ENCODE measurements at places on chromosomes 13 and 19.

- no peak for DNase-seq
These were observed 131.1 kb upstream of the GJB6 start for GRCh38 chr13:20363172-20363571.

DNA sequence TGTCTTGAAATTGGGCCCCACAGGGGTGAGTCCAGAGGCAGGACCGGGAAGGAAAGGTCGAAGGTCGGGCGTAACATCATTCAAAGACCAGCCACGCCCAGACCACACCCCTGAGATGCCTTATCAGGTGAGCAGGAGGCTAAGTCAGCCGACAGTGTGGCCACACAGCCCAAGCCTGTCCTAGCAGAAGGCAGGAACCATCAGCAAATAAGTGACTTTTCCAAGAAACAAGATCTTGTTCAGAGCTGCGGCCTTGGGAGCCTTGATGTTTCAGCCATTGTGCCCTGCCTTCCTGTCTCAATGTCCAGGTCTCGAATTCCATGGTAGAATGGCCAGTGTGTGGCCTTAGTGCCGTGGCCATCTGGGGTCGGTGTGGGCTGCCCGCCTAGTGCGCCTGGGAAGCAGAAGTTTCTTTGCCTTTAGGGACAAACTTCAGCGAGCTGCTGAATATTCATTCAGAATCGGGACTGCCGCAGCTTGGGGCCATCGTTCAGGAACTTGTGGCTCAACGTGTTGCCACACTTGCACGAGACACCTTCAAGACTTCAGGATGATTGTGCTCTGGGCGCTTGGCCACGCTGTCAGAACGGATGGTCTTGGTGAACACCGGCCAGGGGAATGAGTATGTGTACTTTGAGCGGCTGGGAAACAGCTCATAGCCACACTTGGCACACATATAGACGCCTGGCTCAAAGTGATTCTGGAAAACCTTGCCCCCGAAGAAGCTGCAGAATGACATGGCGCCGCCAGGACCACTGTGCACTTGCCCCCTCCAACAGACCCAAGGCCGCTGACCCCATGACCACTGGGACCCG, 6.1 kb upstream of the IFNL4 start:
- DNase-seq: no peak

DNA sequence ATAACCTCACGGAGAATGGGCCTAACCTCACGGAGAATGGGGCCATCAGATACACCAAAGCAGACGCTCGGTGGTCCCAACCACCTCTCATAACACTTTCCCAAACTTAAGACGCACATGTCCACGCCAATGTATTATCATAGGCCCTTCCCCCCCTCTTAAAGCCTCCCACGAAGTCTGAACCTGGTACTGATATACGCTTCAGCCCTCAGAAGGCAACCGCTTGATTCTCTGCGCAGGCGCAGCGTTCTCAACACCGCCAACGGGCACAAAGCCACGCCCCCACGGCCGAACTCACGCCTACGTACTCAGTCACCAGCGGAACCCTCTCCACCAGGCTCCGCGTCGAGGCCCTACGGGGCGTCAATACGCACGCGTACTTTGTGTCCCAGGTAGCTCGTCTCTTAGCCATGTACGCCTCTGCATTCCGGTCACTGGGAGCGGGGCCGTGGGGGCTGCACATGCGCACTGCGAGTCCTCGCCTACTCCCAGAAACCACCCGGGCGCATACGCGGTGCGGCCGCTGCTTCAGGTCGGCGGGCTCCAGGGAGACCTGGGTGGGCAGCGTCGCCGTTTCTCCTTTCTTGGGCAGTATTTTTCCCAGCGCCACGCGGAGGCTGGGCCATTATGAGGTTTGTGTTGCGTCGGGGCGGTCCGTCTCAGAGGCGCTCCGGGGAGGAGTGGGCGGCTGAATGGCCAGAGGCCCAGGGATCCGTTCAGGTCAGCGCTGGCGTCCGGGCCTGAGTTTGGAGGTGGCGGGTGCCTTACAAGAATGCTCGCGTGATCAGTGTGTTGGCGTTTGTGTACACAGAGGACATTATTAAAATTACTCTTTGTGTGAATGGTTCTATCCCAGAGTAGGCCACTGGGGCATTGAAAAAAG, 25.3 kb downstream of the ZNF582 start:
- peak; percentile 27 for DNase-seq

DNA sequence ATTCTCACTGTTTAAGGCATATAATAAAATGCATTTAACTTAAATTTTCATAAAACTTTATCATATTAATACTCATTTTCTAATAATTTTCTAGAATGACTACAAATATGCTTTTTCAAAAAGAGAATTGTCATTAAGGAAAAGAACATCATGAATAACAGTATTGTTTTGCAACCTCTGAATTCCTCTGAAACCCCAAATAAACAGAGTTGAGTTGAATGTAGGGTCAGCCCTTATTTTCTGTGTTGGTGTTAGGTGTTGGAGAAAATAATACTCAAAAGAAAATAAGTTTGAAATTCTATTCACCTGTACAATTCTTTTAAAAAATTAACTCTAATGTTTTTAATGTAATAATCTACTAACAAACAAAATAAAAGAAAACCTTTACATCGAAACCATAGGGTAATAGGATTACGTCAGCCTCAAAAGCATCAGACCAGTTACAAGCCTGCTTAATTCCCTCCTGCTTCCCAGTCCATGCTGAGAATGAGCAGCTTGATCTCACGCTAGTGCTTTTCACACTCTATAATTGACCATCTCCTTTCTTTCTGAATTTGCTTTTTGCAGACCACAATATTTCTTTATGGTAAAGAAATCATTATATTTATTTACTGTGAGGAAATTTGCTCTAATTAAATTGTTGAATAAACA, 160.9 kb downstream of the PCDH9 start:
- no peak for DNase-seq

DNA sequence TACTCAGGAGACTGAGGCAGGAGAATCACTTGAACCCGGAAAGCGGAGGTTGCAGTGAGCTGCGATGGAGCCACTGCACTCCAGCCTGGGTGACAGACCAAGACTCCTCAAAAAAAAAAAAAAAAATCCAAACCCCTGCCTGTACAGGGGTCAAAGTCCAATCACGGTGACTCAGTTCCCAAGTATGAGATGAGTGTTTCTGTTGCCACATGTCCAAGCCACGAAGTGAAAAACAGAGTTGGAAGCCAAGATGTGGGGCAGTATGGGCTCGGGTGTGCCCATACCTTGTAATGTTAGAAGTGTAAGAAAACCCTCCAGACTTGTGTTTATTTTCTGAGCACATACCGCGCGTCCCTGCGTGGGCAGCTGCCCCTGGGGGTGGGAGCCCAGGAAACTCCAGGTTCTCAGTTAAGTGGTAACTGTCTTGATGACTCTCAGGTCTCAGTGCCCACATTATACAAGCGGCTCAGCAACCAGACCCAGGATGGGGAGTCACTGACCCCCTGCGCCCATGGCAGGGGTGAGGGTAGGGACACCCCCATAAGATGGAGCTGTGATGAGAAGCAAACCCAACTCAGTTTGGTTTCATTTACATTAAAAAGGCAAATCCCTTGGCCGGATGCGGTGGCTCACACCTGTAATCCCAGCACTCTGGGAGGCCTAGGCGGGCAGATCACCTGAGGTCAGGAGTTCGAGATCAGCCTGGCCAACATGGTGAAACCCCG, 1.2 kb upstream of the GPX4 start:
- no peak for DNase-seq

Data from T-helper 9 cell (primary cell).